ENCODE measurements at places on chromosomes 12 and 14. TPM values are rescaled to one million over a fixed set of nuclear protein-coding genes. Genes with fewer than 3 reads are reported as not detected.

Gene KCNA5
- total RNA-seq = not detected

Gene SERPINA1
- total RNA-seq = not detected

Gene VRTN
- total RNA-seq = not detected

Gene FAM222A
- total RNA-seq = 0.08 TPM
